Stomach (tissue), 19 donors: ENCODE measurements at places on chromosomes 5 and 9. TPM values are rescaled to one million over a fixed set of nuclear protein-coding genes. Genes with fewer than 3 reads are reported as not detected.

- peak; percentile 64 for DNase-seq
These were observed 37.4 kb downstream of the CPEB4 start for GRCh38 chr5:173925449-173926071.

DNA sequence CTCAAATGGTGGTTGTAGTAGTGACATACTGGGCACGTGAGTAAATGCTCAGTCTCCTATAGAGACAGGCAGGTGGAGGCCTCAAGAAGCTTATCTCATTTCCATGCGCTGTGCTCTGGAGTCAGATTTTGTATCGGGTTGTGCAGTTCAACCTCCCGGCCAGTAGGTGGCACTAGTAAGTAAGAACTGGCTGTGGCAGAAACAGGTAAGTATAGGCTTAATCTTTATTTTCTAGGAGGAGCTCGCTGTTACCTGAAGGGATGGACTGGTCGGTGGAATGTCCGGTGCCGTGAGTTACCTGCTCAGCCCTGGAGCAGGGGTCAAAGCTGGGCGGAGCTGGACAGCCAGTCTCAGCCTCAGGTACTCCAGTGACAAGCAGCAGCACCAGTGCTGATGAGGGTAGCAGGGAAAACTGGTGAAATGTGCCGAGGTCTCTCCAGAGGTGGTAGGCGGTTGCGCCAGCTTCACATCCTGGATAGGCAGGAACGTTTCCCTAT, 880.1 kb upstream of the SEMA6A start:
- DNase-seq: peak; percentile 84

DNA sequence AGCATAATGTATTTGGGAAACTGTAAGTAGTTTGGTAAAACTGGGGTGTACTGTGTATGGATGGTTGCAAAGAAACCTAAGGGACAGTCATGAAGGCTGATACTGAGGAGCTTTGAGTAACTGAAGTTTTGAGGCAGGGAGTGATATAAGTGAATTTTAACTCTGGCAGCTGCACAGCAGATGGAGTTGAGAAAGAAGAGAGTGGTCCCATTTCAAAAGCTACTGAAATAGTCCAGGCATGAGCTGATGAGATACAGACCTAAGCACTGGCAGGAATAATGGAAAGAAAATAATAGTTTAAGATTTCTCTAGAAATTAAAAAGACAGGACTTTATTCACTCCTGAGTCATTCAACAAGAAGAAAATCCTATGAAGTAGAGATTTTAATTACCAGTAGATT, 232.0 kb downstream of the CHSY3 start:
- DNase-seq: peak; percentile 55

- DNase-seq: peak; percentile 47
These were observed 101.6 kb upstream of the SPRY4 start for GRCh38 chr5:142426129-142427014.

DNA sequence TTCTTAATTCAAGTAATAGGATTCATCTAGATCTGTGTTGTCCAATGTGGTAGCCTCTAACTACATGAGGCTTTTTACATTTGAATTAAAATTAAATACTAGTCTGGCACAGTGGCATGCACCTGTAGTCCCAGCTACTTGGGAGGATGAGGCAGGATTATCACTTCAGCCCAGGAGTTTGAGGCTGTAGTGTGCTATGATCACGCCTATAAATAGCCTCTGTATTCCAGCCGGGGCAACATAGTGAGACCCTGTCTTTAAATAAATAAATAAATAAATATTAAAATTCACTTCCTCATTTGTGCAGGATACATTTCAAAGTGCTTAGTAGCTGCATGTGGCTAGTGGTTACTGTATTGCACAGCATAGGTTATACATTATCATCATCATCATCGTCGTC, 91.8 kb downstream of the UBE2R2 start:
- DNase-seq: no peak

GRCh38 chr5:58929726-58930125, 346.9 kb downstream of the RAB3C start:
- no peak for DNase-seq

- no peak for DNase-seq
These were observed 37.1 kb upstream of the KCNMB1 start for GRCh38 chr5:170426149-170426767.

DNA sequence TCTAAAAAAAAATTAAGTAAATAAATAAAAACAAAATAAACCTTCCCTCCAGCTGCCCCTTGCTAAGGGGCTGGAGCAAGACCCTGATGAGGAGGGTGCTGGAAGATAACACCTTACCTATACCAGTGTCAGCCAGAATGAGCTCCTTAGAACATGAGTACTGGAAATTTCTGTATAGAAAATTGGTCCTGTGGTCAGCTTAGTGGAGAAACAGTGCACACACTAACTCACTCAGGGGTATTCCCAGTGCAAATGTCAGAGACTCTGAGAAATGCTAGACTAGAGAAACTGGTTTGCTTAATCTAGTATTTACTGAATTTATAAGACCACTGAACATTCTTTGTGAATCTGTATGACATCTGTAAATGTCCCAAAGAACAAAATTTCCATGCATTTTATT, 62.1 kb upstream of the CTXN3 start:
- DNase-seq: no peak

DNA sequence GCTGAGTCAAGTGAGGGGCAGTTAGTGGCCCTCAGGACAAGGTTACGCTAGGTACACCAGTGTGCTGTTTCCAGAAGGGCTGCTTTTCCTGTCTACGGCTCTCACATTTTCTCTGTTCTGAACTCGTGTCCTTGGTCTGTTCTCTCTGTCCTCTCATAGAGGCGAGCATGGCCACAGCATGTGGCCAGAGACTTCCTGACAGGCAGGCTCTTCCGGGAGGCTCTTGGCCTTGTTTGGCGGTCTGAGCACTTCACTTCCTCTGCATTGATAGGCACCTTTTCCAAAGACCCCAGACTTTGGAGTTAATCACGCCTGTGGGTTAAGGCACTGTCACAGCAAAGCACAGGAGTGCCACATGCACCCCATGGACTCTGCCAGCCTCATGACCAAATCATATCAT, 1.2 kb downstream of the CKMT2 start:
- no peak for DNase-seq

- peak; percentile 9 for DNase-seq
These were observed 553.0 kb upstream of the GRAMD2B start for GRCh38 chr5:125870256-125870655.

DNA sequence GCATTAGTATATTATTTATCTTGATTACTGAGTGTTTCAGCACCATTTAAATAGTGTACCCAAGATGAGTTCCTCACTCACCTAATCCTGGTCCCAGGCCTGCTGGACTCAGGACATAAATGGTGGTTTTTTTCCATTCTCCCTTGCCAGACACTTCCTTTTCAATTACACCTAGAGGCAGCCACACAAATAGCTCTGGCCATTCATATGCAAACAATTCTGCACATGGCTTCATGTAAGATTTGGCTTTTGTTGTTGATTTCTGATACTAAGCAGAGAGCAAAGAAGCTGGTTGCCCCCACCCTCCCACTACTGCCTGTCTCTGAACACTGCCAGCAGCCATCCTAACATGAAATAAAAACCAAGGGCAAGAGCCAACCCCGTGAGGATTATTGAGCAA, 180.4 kb downstream of the SEMA5A start:
- DNase-seq: no peak

DNA sequence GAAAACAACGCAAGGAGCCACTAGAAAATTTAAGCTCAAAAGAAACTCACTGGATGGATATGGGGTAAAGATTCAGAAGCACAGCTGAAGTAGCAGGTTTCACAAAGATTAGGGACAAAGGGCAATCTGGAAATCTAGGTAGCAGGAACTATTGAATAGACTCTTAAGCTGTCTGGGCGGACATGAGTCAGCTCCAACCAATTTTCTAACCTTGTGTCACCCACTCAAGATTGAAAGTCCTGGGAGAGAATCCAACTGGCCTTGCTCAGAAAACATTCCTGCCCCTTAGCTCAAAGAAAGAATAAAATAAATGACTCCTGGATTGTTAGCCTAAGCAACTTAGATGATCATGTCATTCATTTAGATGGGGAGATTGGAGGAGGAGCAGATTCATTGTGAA, 69.2 kb downstream of the STK32A start:
- no peak for DNase-seq

The BARHL1 gene
- total RNA-seq: not detected

The FOXD1 gene
- total RNA-seq: 0.18 TPM

The FOXD4L6 gene
- total RNA-seq: 2.3 TPM

The KLF4 gene
- 34.8 TPM for total RNA-seq

The ANAPC2 gene
- 46.4 TPM for total RNA-seq

The TAF11L10 gene
- total RNA-seq: not detected

The SLC34A1 gene
- not detected for total RNA-seq

The FAM169A gene
- total RNA-seq: 11.2 TPM
